ENCODE measurements at places on chromosomes 16 and 17. TPM values are rescaled to one million over a fixed set of nuclear protein-coding genes. Genes with fewer than 3 reads are reported as not detected.
A peak's percentile ranks its signal among the peaks of the same experiment; 100 is the strongest.

DNA sequence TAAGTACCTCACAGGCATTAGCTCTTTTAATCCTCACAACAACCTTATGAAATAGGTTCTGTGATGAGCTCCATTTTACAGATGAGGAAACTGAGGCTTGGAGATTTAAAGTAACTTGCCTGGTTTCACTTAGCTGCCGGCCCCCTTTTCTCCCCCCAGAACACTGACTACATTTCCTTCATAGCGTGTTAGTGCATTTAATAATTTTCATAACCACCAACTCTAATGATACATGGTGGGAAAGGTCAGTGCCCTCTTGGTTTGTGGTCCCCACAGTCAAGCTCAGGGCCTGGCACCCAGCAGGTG lies 16.5 kb upstream of the RHOT1 start:
- DNase-seq: no peak

- DNase-seq: no peak
Measured at GRCh38 chr17:2814481-2815341, 18.5 kb downstream of the RAP1GAP2 start.

DNA sequence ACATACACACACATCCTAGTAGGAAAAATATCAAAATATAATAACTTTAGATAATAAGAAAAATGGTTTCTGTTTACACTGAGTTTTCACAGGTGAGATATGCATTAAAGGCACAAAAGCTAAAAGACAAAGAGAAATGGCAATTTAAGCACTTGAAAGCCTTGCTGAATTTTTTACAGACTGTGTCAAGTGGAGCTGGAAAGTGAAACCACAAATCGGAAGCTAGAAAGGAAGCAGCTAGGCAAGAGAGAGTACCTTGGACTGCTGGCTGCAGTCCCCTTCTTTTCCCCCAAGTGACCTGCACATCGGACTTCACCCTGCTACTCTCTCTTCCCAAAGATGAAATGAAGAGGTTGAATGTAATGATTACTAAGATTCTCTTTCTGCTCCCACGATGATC lies 135.1 kb downstream of the CDH13 start:
- no peak for DNase-seq

- DNase-seq: no peak
Measured at GRCh38 chr16:14292051-14292825, 221.1 kb downstream of the MRTFB start.

GRCh38 chr17:68176718-68177117 lies 71.1 kb upstream of the AMZ2 start:
- no peak for DNase-seq

MSL1 gene
- 34.0 TPM for polyA plus RNA-seq

DNA sequence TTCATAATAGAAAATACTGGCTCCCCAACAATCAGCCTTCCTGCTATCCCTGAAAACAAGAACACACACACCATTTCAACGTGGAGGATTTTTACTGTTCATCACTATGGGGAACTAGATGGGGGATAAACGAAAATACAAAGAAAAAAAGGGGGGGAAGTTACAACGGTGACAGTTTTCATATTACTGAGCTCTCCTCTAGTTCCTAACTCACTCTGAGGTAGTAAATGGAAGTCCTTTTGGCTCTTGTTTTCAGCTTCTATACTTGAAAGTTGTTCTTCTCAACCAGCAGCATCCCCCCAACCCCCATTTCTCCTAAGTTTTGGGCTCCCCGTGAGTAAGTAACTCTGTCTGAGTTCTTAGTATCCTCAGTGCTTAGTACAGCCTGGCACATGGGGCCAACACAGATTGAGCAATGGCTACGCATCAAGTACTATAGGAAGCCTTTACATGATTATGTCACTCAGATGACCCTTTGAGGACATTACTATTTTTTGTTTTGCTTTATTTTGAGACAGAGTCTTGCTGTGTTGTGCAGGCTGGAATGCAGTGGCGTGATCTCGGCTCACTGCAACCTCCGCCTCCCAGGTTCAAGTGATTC lies 4.2 kb upstream of the CORO7 start:
- DNase-seq: no peak

DNA sequence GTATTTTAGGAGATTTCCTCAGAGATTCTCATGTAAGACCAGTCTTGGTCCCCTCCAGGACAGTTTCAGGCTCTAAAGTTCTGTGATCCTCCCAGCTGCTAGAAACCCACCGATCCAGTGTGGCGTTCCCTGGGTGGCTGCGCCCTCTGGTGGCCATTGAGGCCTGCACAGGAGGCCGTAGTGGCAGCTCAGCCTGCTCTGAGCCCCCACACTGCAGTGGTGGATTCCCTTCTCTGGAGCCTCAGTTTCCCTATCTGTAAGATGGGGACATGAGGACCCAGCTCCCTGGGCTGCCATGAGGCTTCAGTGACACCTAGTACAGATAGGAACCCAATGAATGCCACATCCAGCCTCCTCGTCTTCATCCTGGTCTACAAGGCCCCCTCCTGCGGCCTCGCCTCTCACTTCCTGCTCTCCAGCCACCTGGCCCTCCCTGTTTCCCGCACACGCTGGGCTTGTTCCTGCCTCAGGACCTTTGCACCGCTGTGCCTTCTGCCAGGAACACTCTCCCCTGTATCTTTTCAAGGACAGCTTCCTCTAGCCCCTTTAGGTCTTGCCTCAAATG lies 16.5 kb downstream of the CCDC102A start:
- peak; percentile 88 for DNase-seq

GRCh38 chr16:24978370-24978914 lies 36.7 kb downstream of the ARHGAP17 start:
- DNase-seq: no peak

GRCh38 chr17:1229349-1229899 lies 40.8 kb upstream of the BHLHA9 start:
- peak; percentile 82 for DNase-seq

UBE2Z gene
- polyA plus RNA-seq: 56.5 TPM

DNA sequence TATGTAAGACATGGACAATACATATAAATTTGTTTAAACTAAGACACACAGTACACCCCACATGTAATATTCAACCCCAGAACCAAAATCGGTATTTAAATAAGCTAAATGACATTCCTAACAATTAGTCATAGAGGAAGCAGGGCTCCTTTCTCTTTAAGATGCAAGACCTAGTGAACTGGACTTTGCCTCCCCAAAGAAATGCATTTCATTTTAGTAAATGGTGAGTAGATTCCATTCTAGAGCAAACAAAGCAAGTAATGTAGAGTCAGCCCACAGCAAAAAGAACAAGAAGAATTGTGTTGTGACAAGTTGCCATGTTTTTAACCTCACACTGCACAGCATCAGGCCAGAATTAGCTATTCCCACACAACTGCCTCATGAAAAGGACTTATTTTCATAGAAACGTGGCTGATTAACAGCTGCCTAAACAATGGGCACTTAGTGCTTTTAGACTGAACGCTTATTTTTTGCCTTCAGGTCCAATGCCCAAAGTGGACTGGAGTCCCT lies 14.4 kb downstream of the DNAJC7 start:
- DNase-seq: no peak

- no peak for DNase-seq
Measured at GRCh38 chr17:82608816-82609215, 39.4 kb downstream of the WDR45B start.

CLDN9 gene
- polyA plus RNA-seq: not detected

- DNase-seq: no peak
Measured at GRCh38 chr17:9037736-9038135, 16.4 kb downstream of the NTN1 start.

GRCh38 chr17:32877164-32877764 lies 340 bp upstream of the MYO1D start:
- DNase-seq: peak; percentile 94

GRCh38 chr17:9350080-9350479 lies 225.5 kb downstream of the STX8 start:
- DNase-seq: no peak

ABCA8 gene
- 7.0 TPM for polyA plus RNA-seq

DNA sequence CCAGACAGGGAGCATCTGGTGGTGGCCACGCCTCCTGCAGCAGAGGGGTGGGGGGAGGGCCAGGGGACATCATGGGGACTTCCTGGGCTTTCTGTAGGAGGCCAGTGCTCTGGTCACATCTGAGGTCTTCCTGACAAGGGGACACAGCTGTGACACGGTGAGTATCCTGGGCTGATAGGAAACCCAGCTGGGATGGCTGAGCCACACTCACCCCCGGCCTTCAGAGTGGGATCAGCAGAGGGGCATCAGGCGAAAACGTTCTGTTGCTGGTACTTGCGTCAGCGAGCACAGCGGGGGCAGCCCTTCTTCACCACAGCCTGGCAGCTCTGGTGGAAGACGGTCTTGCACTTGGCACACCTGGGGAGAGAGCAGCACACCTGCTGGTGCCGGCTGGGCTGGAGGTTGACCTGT lies 122.9 kb upstream of the SMURF2 start:
- DNase-seq: peak; percentile 63

Measured in sigmoid colon (tissue), 7 donors.